ENCODE measurements at places on chromosomes 5 and 9.

- DNase-seq, result no peak
Measured at GRCh38 chr5:78601559-78602314, 46.8 kb downstream of the LHFPL2 start.

GRCh38 chr9:93222890-93223259, 38.9 kb downstream of the WNK2 start:
- no peak for DNase-seq

DNA sequence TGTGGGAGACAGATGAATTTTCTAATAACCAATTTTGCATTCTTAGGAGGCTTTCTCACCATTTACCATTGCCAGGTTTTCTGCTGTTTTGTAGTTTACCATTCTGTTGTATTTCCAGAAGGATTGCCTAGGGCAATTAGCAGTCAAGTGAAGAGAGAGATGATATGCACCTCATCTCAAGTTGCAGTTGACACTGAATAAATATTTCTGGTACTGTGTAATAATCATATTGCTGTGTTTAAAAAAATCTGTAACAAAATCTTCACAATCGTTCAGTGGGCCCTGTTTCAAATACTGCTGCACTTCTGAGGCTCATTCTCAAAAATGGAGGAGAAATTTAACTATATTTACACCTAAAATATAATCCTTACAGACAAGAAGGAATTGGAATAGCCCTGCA, 706.1 kb upstream of the PTPRD start:
- DNase-seq, result no peak

- DNase-seq, result no peak
Measured at GRCh38 chr9:106828070-106828469, 34.9 kb upstream of the ZNF462 start.

DNA sequence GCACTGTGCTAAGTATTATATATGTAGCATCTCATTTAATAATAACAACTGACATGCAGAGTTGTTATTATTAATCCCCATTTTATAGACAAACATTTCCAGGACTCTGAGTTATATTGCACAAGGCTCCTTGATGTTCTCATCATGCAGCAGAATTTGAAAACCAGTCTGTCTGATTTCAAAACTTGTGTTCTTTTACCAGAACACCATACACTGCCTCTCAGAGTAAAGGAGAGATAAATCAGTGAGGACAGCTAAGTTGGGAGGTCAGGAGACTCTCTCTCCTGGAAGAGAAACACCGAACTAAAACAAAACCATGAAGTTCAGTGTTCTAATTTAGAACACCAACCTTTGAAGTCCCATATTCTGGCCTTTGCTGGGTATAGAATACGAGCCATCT, 92.7 kb upstream of the TNC start:
- DNase-seq, result no peak

DNA sequence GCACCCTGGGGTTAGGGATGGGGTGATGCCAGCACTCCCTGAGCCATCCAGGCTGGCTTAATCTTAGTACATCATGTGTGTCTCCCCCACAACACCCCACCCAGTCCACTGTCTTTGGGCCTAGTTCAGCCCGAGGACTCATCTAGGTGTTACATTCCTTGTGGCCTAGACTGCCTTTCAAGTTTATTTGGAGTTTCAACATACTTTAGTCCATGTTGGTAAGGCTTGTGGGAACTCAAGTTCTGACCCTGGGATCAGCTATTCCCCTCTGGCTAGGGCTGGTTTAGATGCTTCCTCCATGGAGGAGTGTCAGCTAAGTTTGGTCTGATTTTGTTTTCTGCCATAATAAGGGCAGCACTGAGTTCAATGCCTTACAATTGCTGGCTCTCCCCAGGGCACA, 302.4 kb downstream of the SMARCA2 start:
- no peak for DNase-seq

DNA sequence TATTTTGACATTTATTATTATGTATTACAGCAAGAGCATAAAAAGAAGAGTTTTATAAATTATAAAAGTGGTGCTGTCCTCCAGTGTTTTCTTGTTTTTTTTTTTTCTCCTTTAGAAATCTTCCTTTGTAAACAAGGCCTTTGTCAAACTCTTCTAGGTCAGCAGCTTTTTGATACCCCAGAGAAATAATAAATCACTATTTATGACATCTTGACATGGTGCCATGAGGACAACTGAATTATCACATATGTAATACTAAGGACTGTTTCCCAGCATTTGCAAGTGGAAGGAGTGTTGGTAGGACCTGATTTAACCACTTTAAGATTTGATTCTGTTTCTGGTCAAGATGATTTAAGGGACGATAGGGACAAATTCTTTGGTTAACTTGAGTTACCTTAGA, 4.6 kb downstream of the SMARCA2 start:
- DNase-seq, result no peak

DNA sequence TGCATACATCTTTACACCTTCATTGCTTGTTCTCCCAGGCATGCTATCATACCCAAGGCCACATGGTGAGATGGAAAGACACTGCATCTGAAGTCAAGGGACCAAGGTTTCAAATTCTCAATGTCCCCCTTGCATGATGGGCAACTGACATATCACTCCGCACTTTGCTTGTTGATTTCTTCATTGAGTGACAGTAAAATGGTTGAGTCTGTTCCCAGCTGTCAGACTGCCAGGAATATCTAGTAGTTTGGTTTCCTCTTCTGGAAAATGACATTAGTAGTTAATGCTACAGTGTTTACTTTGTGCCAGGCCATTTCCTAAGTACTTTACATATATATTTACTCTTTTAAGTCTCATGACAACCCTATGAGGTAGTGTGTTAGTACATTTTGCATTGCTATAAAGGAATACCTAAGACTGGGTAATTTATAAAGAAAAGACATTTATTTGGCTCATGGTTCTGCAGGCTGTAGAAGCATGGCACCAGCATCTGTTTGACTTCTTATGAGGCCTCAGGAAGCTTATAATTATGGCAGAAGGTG, 114.4 kb downstream of the PCSK1 start:
- DNase-seq, result no peak

DNA sequence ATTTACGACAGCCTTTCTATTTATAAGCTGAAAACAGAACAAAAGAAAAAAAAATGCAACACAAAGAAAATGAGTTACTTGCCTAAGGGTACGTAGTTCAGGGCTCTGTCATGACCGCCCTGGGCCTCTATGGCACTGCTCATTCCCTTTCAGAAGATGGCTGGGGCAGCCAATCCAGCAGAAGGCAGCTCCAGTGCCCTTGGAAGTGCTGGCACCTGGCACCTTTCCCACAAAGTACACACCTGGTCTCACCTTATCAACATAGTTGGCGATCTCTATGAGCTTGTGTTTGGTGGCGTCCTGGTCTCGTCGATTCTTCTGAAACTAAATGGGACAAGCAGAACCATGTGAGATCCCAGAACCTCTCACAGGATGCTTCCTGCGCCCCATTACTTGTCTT, 53.2 kb downstream of the NIPAL4 start:
- no peak for DNase-seq

- no peak for DNase-seq
Measured at GRCh38 chr5:83688281-83688680, 32.4 kb downstream of the HAPLN1 start.

GRCh38 chr9:76290555-76290954, 103.7 kb downstream of the RFK start:
- no peak for DNase-seq

DNA sequence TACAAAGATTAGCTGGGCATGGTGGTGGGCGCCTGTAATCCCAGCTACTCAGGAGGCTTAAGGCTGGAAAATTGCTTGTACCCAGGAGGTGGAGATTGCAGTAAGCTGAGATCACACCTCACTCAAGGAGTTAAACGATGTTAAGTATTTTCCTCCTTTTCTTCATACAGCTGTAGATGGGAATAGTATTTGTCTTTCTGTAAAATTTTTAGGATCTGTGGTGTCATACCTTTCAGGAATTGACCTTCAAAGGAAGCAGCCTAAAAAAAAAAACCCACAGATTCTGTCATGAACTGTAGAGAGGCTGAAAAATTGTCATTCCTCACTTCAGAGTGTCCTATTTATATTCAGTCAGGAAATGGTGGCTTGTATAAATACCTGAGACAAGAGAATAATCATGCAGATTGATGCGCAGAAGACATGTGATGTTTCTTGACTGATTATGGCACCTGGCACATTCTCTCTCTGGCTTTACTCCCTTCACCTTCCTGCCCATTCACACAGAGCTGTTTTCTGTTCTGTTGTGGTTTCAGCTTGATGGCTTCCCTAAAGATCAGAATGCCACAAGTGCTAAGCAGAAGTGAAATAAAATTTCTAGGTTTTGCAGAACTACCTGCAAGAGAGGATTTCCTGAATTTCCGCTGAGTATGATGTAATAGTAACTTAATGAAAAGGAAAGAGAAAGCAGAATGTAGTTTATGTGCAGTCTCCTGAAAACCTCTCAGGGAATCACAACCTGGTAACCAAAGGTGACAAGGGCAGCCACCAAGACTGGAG, 3.8 kb downstream of the IFNA1 start:
- DNase-seq, result no peak

DNA sequence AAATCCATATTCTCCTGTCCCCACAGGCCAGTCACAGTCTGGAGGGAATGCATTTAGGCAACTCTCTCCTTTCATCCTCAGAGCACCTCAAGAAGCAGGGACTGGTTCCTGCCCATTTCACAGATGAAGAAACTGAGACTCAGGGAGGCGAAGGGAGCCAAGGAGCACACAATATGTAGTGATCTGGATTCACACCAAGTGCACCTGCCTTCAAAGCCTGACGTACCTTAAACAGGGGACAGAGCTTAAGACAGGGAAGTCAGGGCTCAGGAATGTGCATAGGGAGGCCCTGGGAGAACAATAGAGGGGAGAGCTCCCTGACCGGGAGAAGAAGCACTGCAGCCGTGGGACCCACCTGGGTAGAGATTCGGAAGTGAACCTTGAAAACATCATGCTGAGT, 83.0 kb downstream of the GABBR2 start:
- DNase-seq, result no peak

GRCh38 chr9:34589636-34590380, at the start of gene CNTFR:
Gene CNTFR (minus strand): TSS chr9:34589724. CDS start chr9:34568981, 20,743 bp downstream.
- DNase-seq, result no peak

DNA sequence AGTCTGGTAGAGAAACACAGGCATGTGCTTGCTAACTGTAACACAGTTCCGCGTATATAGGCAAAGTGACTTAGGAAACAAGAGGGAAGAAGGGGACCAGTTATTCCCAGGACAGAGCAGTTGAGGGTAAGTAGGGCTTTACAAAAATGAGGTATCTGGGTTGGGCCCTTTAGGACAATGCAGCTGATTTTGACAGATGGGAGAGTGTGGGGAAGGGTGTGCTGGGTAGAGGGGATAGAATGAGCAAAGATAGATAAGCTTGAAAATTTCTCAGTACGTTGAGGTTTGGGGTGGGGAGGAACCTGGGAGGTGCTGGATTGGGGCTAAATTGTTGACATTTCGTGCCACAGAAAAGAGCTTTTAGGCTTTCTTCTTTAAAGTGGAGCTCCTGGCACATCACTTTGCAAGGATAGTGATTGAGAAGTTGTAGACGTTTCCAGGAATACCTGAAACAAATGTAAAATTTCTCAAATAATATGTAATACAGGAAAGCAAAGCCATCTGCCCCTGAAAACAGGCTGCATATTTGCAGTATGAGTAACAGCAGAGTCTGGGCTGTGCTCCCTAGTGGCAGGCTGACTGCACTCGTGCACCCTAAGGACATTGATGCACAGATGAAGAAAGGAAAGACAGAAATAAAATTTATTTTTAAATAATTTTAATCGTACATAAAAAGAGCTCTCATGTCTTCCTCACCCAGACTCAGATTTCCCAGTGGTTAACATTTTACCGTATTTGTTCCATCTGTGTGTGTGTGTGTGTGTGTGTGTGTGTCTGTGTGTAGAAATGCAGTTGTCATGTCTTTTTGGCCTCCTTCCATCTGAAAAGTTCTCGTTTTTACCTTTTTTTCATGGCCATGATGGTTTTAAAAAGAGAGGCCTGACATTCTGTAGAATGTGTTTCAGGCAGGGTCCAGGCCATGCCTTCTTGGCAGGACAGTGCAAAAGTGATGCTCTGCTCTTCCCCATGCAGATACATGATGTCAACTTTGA, 144.9 kb upstream of the DMRT1 start:
- peak; percentile 50 for DNase-seq

GRCh38 chr9:89822996-89823395, 218.2 kb downstream of the GADD45G start:
- DNase-seq, result no peak

GRCh38 chr9:29514336-29514735, 1941.1 kb upstream of the C9orf72 start:
- DNase-seq, result no peak

- no peak for DNase-seq
Measured at GRCh38 chr9:95772320-95773052, 103.0 kb upstream of the ERCC6L2 start.

DNA sequence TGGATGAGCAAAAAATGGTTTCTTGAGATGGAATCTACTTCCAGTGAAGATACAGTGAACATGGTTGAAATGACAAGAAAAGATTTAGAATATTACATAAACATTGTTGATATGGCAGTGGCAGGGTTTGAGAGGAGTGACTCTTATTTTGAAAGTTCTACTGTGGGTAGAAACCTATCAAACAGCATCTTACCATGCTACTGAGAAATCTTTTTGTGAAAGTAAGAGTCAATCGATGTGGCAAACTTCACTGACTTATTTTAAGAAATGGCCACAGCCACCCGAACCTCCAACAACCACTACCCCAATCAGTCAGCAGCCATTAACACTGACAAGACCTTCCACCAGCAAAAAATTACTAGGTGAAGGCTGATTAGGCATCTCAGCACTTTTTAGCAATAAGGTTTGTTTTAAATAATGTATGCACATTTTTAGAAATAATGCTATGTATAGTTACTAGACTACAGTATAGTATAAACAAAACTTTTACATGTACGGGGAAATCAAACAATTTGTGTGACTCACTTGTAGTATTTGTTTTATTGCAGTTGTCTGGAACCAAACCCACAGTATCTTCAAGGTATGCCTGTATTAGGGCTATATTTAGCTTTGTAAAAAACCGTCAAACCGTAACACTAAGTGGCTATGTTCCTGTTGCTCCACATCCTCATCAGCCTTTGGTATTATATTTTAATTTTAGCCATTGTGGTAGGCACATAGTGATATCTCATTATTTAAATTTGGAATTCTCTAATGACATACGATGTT, 30.6 kb upstream of the ADAMTS6 start:
- no peak for DNase-seq

GRCh38 chr5:133041157-133041784, 10.5 kb upstream of the HSPA4 start:
- no peak for DNase-seq

- no peak for DNase-seq
Measured at GRCh38 chr5:1096838-1097237, 15.0 kb downstream of the SLC12A7 start.

Measured in hematopoietic multipotent progenitor cell treated with erythropoietin and hydrocortisone succinate and interleukin-3 and kit ligand, for 8 days (in vitro differentiated cells).